ENCODE measurements at places on chromosomes 16 and 17.

DNA sequence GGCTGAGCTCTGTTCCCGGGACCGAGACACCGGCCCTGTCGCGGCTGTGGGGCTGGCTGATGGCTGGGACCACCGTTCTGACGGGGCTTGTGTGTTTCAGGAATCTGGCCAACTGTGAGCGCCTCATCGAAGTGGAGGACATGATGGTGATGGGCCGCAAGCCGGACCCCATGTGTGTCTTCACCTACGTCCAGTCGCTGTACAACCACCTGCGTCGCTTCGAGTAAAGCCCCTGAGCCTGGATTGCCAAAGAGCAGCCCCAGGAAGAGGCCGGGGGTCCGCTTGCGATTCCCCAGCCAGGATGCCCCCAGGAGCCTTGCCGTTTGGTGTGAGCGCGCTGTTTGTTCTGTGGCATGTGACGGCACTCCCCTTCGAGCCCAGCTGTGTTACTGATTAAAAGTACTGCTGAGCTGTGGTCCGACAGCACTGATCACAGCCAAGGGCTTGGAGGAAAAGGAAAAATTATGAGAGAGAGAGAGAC, 23.0 kb downstream of the SMTNL2 start:
- DNase-seq: no peak

DNA sequence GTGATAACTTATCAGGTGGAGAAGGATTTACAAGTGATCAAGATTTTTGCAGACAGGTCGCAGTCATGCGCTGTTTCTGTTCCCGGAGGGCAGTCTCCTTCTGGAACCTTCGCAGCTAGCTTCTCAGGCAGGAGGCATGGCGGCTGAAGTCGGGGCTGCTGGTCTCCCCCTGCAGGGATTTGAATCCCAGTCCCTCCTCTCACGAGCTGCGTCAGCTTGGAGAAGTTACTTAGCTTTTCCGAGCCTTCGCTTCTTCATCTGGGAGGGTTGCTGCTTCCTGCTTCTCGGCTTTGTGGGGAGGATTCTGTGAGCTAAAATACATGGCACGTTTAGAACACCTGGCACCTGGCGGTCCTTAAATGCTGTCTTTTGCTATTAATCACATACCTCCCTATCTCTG, 287.8 kb upstream of the FOXF1 start:
- peak; percentile 76 for DNase-seq

DNA sequence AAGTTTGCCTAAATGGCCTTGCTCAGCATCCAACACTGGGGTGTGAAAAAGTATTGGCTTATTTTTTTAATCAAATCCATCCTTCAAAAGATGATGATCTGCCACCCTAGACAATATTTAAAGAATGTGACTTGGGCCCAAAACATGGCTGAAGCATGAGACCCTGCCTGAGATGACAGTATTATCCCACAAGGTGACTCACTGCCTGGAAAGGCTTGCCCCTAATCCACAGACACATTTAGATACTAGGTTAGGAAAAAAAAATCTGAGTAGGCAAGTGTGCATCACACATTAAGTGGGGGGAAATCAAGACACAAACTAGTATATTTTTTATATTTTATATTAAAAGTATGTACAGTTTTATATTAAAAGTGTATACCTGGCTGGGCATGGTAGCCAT, 38.4 kb downstream of the TOM1L2 start:
- DNase-seq: peak; percentile 44

GRCh38 chr16:23187341-23187740, 4.8 kb downstream of the SCNN1G start:
- DNase-seq: no peak

DNA sequence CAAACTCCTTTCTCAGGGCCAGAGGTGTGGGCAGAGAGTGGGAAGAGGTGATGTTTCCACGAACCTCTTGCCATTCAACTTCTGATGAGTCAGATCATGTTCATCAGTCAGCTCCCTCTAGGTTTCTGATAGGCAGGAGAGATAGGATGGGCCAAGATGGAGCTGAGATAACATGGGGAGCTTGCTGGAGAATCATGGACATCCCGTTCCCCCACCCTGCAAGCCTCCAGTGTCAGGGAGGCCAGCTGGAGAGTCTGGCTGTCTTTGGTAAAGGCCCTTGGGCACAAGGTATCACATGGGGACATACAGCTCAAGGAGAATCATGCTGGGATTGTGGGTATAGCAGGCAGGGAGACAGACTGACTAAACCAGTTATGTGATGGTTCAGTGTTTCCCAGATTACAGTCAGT, 136.0 kb upstream of the IRX3 start:
- DNase-seq: no peak

DNA sequence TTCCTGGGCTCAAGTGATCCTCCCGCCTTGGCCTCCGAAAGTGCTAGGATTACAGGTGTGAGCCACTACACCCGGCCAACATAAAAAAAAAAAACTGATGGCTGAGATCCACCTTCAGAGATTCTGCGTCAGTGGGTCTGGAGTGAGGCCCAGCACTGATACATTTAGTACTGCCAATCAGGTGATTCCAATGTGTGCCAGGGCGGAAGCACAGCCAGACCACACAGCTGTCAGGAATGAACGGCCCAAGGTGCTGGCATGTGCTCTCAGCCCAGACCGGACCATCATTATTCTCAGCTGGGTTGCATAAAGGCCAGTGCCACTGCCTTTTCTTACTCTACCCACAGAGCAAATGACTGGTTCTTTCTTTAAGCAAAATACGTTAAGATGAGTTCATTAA, 1.2 kb upstream of the BCO1 start:
- no peak for DNase-seq

- peak; percentile 30 for DNase-seq
Observed at GRCh38 chr17:39527220-39527813, 66.0 kb downstream of the CDK12 start.

DNA sequence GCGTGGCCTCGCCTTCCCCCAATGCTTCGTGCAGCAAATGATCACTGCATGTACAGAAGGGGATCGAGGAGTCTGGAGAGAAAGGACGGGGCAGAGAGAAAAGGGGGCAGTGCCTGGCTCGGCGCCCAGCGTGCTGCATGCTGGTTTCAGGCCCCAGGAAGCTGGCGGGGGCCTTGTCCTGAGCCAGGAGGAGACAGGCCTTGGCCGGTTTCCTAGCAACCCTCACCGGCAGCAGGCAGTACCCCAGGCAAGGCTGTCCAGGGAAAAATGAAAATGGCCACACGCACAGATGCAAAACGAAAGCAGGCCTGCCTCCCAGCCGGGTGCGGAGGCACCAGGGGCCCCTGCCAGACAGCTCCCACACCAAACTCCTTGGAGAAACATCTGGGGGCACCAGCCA, 126.3 kb downstream of the ZFHX3 start:
- DNase-seq: no peak

DNA sequence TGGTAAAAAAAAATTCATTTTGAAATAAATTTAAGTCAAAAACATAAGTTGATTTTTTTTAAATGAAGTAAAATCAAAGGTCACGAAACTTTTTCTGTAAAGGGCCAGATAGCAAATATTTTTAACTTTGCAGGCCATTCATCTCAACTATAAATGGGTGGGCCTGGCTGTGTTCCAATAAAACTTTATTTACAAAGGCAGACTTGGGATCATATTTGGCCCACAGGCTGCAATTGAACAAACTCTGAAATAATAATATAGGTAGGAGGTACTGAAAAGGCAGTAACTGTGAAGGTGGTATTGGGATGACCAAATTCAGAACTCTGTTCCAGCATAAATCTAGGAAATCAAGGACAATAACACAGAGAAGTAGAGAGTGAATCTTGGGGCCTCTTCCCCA, 12.2 kb upstream of the EMP2 start:
- DNase-seq: no peak

DNA sequence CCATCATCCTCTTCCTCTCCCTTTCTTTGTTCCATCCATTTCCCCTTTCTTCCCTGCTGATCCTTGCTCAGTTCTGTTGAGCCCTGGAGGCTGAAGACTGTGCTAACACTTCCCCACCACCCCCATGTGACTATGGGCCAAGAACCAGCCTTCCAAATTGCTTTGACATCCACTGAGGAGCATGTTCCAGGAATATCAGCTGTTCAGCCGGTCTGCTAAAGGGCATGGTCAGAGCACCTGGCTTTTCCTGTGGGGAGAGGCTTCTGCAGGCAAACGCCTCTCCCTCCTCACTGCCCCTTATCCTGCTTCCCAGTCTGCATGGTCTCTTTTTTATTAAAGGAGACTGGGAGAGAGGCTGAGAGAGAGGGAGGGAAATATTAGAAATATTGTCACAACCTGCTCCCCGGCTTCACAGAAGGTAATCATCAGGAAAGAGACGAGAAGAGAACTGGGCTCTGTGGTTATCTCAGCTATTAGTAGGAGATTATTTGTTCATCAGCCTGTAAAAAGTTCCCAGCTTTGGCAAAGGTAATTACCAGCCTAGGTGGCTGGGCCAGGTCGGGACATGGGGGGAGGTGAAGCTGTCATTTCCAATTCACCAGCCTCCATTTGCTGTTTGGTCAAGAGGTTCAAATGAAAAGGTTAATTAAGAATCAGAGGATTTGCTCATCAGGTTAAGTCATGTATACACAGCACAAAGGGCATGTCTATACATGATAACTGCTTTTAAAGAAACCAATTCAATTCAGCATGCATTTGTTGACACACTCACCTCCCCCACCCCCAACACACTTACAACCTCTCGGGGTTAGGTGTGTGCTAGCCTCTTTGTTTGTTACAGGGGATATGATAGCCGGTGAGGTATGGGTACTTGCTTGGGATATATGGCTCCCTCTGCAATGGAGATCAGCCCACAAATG, 83.7 kb upstream of the CRHR1 start:
- no peak for DNase-seq

- DNase-seq: no peak
Observed at GRCh38 chr17:64515419-64515818, 8.6 kb downstream of the CEP95 start.

DNA sequence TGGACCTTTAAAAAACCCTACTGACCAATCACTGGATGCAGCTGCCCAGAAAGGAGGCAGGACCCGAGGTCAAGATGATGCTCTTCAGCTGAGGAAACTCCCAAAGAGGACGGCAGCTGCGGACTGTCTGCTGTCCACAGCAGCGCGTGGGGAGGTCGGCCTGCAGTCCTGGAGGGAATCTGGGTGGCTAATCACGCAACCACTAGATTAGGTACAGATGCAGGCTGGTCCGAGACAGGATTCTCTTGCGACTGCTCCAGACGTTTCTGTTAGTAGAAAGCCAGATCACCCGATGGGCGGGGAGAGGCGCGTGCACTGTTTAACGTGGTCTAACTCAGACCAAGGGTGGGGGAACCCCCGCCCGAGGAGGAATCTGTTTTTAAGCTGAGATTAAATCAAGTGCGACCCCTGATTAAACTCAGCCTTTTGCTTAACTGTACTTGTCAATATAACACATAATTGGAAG, 8.8 kb downstream of the CTRB2 start:
- peak; percentile 38 for DNase-seq

DNA sequence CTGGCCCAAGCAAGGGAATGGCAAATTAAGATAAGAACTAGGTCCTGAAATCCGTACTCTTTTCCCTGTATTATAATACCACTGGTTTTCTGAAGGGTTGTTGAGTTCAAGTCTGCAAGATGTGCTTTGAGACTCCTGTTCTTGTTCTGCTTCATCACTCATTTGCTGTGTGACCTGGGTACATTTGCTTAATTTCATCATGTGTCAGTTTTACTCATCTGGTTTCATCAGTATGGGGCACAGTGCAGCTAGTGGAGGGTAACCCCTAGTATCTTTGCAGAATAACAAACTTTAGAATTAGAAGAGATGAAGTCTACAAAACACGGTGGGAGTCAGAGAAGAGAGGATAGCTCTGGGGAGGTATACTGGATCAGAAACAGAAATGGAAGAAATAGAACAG, 21.9 kb upstream of the EFCAB13 start:
- DNase-seq: no peak

DNA sequence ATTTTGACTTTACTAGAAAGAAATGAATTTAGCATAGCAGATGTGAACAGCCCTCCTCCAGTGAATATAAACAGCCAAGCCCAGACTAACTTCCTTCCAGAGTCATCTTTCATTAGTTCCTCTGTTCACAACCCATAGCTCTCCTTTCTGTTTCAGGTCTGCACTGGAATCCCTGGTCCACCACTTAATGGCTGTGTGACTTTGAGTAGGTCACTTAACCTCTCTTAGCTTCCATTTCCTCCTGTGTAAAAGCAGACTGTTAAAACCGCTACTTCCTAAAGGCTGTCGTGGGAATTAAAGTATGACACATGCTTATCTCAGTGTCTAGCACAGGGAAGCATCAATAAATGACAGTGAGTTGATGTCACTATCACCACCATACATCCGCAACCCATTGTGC, 7.5 kb downstream of the SLC6A4 start:
- DNase-seq: no peak

- DNase-seq: no peak
Observed at GRCh38 chr17:47295037-47295873, 28.5 kb upstream of the EFCAB13 start.

DNA sequence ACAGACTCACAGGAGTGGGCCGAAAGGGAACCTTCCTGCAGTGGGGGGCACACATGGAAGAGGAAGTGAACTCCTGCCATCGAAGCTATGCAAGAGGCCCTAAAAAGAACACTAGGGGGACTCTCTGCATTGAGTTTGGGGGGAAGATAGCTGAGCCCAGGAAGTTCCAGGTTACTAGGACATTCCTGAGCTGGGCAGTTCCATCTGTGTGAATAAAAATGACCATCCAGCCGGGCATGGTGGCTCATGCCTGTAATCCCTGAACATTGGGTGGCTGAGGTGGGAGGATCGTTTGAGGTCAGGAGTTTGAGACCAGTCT, 211.8 kb downstream of the ZNF423 start:
- peak; percentile 6 for DNase-seq

DNA sequence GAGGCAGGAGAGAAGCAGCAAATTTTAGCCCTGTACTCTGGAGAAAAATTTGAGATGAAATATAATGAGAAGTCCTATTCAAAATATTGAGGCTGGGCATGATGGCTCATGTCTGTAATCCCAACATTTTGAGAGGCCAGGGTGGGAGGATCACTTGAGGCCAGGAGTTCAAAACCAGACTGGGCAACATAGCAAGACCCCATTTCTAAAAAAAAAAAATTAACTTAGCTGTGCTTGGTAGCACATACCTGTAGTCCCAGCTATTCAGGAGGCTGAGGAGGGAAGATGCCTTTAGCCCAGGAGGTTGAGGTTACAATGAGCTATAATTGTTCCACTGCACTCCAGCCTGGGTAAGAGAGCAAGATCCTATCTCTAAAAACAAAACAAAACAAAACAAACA, 103.4 kb downstream of the CACNG3 start:
- no peak for DNase-seq
